Activated CD4-positive, CD25-positive, alpha-beta regulatory T cell treated with anti-CD3 and anti-CD28 coated beads, Interleukin-2, amount 50 U/mL, for 16 hours (primary cell): ENCODE measurements at places on chromosomes 6 and 20.

GRCh38 chr6:143059663-143060353 lies 881 bp upstream of the AIG1 start:
- no peak for DNase-seq

GRCh38 chr6:133286765-133287164 lies 45.6 kb downstream of the EYA4 start:
- DNase-seq = no peak

DNA sequence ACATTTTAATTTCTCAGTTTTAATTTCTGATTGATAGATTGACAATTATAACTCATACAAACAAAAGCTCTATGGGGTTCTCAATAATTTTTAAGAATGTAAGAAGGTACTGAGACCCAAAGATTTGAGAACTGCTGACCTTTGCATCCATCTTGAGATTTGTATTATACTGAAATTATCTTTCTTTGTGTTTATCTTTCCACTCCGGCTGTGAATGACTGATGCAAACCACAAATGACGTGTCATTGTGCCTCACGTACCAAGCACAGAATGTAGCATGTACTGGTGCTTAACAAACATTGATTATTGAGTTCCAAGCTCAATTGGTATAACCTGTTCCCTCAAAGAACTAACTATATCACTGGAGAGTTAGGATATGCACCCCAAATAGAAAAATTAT lies 152.1 kb upstream of the SMLR1 start:
- DNase-seq = no peak

- DNase-seq = no peak
These were observed 2.9 kb downstream of the TFAP2A start for GRCh38 chr6:10411971-10412460.

DNA sequence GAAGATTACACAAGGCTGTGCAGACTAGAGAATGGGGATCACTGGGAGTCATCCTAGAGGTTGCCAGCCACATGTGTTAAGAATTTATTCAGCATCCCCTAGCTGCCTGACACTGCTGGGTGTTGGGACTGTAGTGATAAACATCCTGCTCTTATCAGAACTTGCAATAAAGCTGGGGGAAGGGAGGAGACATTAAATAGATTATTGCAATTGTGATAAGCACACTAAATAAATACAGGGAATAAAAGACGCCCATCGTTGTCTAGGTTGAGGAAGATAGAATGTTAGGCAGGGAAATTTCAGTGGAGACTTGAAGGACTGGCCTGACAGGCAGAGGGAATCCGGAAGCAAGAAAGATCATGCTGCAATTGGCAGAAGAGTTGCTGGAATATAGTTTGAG lies 33.2 kb upstream of the TRAM2 start:
- DNase-seq = no peak

- no peak for DNase-seq
These were observed 144.6 kb upstream of the RNF24 start for GRCh38 chr20:4159765-4160490.

- DNase-seq = no peak
These were observed 44.5 kb downstream of the NCOA7 start for GRCh38 chr6:125835221-125835744.

GRCh38 chr6:47669684-47670513 lies 28.5 kb upstream of the ADGRF4 start:
- no peak for DNase-seq

DNA sequence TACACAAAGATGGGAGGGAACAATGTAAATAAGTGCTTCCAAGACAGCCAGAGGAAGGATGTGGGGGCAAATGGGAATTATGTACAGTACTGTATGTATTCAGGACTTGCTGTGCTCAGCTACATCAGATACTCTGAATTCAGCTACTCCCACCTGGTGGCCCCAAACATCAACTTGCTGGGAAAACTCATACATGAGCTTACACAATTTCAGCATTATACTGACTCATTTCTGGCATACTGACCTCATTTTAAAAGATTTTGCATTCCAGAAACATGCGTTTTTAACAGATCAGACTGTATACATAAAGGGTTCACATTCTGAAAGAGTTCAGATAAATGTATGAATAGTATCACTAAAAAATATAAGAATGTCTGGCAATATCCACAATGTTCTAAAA lies 59.7 kb downstream of the GPX5 start:
- no peak for DNase-seq

GRCh38 chr6:134324141-134324540 lies 6.2 kb upstream of the SGK1 start:
- no peak for DNase-seq

DNA sequence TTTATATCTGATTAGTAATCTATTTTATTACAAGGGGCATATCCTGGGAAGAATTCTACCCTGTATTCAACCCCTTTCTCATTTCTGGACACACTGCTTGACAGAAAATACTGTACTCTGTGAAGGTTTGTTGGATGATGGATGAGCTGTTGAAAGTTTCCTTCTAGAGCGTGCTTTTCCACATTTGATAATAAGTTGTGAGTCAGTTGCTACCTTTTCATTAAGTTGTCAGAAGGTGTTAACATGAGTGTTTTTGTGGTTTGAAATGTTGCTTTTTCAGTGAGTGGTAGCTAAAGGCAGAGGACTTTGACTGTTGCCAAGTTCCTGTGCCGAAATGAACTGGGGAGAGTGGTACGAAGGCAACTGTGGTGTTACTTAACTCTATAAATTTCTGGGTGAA lies 3.9 kb upstream of the ECI2 start:
- DNase-seq = no peak

GRCh38 chr6:30985490-30985889 lies 2.0 kb downstream of the MUC21 start:
- no peak for DNase-seq

GRCh38 chr6:24274441-24275083 lies 83.3 kb downstream of the DCDC2 start:
- DNase-seq = no peak

- no peak for DNase-seq
These were observed 861 bp downstream of the PPP1R14C start for GRCh38 chr6:150143516-150144293.

DNA sequence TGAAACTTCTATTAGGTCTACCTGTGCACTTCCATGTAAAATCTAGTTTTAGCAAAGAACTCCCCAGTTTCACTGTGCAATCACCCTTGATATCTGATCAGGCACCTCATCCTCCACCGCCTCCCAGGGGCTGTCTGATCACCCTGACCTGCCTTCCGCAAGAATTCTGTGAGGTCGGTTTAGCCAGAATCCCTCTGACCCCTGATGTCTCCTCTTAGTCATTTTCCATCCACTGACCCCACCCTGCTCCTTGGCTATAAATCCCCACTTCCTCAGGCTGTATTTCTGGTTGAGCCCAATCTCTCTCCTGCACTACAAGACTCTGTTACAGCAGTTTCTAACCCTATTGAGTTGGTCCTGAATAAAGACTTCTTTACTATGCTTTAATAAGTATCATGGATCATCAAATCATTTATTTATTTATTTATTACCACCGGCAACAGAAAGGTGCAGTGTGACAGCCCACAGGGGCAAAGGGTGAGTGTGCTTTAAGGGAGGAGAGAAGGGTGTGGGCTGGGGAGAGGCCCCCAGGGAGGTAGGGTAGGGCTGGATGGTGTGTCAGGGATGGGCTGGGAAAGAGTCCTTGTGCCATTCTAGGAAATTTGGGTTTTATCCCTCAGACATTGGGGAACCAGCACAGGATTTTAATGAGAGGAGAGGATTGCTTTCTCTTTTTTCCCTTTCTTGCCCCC lies 11.2 kb upstream of the SERPINB6 start:
- DNase-seq = no peak

DNA sequence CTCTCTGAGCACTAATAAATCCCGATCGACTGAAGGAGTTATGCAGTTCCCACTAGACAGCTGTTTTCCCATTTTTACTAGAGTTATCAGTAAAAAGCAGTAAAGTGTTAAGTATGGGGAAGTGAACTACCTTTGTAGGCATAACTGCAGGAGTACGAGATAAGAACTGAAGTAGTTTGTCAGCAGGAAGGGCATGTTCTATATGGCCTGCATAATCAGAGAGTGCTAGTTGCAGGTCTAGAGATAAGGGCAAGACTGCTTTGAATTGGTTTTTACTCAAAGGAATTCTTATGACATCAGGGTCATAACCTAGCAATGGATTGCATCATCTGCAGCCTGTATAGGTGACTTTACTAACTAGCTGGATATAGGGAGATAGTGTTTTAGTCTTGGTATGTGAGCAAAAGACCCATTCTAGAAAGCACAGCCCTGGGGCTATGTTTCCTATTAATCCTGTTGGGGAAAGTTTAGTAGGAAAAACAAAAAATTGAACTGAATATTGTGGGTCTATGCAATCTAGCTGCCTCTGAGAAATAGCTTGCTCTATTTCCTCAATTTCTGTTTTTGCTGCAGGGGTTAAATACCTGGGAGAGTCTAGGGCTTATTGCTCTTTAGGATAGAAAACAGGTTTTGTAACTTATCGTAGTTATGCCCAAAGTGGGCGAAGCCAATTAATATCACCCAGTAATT lies 22.6 kb upstream of the CRISP1 start:
- no peak for DNase-seq

DNA sequence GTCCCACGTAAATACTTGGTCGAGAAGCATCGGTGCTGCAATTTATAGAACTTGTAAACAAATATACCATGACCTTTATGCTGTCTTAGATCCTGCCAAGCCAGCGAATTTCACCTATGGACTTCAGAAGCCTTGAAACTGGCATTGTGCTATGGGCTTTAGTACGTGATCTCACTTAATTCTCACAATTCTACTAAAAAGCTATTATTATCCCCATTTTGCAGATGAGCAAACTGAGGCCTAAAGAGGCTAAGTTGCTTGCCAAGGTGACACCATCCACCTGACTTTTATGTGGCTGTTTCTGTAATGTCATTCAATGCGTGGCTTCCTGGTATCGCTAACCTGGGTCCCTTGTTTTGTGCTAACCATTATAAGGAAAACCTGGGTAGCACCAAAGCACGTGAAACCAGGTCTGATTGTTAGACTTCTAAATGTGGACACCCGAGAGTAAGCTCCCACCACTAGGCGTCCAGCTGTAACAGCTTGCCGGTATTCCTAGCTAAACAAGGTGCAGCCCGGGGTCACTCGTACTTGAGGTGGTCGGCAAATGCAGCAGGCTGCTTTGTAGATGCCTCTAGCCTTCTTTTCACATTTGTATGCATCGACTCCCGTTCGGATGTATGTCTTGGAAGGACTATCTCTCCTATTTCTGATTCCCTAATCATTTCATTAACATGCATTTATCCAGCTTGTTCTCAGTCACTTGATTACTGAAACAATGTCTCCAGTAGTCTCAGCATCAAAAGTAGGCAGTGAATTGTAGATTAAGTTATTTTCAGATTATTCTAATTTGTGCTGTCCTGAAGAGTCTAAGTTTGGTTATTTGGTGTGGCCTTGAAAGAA lies 1.1 kb downstream of the SYNJ2 start:
- DNase-seq = no peak

DNA sequence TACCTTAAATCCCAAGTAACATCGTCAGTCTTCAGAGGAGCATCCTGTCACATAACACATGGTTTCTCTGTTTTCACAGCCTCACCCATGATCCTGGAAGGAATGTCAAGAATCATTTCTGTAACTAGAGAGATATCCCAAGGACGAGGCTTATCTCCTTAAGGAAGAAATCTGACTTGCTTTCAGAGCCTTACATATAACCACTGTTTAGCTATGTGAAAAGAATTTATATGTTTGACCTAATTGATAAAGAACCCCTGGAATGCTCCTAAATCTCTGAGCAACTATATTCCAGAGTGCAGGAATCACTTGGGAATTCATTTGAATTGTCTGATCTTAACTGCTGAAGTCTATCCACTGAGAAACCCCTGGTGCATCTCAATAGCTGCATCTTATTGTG lies 243.1 kb downstream of the ALDH8A1 start:
- DNase-seq = no peak

- no peak for DNase-seq
These were observed 11.2 kb upstream of the MRPS18A start for GRCh38 chr6:43698584-43699349.

DNA sequence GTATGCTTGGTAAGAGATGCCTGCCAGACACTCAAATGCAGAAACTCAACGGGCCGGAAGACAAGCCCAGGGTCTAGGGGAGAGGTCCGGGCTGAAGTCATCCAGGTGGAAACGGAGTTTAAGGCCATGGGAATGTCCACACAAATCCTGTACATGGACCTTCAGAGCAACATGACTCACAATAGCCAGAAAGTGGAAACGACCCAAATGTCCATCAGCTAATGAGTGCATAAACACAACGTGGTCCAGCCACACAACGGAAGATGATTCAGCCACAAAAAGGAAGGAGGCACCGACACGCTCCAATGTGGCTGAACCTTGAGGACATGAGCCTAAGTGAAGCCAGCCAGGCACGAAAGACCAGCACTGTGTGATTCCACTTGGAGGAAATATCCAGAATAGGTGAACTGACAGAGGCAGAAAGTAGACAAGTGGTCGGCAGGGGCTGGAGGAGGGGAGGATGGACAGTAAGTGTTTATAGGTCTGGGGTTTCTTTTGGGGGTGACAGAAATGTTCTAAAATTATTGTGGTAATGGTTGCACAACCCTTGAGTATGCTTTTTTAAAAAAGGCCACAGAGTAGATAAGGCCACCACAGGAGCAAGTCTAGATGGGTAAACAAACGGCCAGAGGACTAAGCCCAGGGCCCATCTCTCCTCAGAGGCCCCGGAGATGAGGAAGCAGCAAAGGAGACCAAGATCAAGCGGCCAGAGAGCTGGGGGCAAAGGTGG lies 105.6 kb downstream of the PREX1 start:
- no peak for DNase-seq

GRCh38 chr6:53618219-53618618 lies 47.3 kb downstream of the KLHL31 start:
- no peak for DNase-seq

- DNase-seq = no peak
These were observed 156.1 kb downstream of the SLC35B3 start for GRCh38 chr6:8279041-8279805.

DNA sequence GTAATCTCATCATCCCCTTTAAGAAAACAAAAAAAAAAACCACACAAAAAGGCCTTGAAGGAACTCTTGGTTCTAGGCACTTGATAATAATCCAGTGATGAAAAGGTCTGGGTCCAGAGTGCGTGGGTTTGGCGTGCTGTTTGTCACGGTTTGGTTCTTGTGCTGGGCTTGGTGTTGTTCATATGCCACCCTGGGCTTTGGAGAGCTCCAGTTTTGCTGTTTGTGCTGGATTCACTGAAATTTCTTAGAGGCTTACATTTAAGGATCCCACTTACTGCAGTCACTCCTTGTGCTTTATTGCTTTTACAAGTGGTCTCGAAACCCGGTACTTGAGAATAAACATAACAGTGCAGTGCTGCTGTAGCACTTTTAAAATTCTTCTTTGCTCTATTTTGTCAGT lies 68.8 kb upstream of the XRN2 start:
- DNase-seq = no peak
